ENCODE measurements at places on chromosomes 5 and 9.
A peak's percentile ranks its signal among the peaks of the same experiment; 100 is the strongest.

- H3K4me3 ChIP-seq = no peak overlapping the region
- H3K4me1 ChIP-seq = no peaks in the 10 kb centered on the region
- H3K27ac ChIP-seq = no peak overlapping the region
- peaks cover 6% of the 10 kb centered on the region for H3K27me3 ChIP-seq
- H3K36me3 ChIP-seq = peaks cover 4% of the 10 kb centered on the region
- no peak for DNase-seq
Measured at GRCh38 chr9:20670395-20670794, 13.7 kb upstream of the FOCAD start.

DNA sequence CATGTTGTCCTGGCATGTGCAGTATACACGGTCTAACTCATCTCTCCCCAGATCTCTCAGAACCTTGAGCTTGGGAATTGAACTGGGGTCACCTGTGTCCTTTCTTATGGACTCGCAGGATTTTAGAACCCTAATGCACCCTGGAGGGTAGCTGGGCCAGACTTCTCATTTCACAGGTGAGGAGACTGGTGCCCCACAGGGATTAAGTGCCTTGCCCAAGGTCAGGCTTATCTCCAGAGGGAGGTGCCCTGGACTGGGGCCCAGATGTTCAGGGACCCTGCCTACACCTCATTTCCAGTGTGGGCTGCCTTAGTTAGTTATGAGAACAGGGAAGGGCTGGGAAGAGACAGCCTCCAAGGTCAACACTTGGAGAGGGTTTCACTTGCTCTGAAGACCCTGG lies 4.0 kb upstream of the NUP214 start:
- no peak overlapping the region for H3K27ac ChIP-seq
- peaks cover 14% of the 10 kb centered on the region for H3K4me1 ChIP-seq
- H3K36me3 ChIP-seq = no peaks in the 10 kb centered on the region
- peaks cover 3% of the 10 kb centered on the region for H3K27me3 ChIP-seq
- no peak for DNase-seq

DNA sequence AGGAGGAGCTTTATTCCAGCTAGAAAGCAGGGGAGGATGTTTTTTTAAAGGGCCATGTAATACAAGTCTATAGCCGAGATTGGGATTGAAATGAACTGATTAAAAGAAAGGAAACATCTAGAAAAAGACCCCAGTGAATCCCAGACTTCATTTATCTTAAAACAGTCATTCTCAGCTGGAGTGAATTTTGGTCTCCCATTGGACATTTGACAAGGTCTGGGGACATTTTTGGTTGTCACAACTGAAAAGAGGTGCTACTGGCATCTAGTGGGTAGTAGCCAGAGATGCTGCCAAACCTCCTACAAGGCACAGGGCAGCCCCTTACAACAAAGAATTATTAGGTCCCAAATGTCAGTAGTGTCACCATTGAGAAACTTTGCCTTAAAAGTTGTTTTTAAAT lies 16.3 kb upstream of the SPINK4 start:
- H3K36me3 ChIP-seq = no peaks in the 10 kb centered on the region
- no peaks in the 10 kb centered on the region for H3K27me3 ChIP-seq
- no peak for DNase-seq
- peaks cover 38% of the 10 kb centered on the region for H3K4me1 ChIP-seq

- no peak for DNase-seq
- H3K27me3 ChIP-seq = no peaks in the 10 kb centered on the region
- peak overlapping the region; percentile 88 for H3K27ac ChIP-seq
- peaks cover 84% of the 10 kb centered on the region for H3K4me1 ChIP-seq
Measured at GRCh38 chr9:120904978-120905301, 21.7 kb downstream of the TRAF1 start.

DNA sequence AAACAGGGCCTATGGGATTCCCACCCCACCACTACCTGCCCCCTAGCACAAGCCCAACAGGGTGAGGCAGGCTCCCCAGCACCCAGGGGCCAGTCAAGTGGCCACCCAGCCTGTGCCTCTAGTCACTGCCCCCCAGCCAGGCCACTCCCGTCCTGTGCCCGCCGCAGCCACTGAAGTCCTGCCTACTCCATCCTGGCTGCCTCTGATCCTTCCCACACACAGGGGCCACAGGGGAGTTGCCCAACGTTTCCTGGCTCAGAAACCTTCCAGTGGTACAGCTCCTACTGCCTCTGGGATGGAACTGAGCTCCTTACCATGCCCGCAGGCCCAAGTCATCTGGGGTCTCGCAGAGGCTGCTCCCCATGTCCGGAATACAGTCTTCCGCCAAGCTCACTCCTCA lies 70.2 kb upstream of the STXBP1 start:
- DNase-seq = no peak
- H3K4me3 ChIP-seq = no peak overlapping the region
- peaks cover 2% of the 10 kb centered on the region for H3K27me3 ChIP-seq
- peaks cover 3% of the 10 kb centered on the region for H3K36me3 ChIP-seq
- no peak overlapping the region for H3K27ac ChIP-seq

DNA sequence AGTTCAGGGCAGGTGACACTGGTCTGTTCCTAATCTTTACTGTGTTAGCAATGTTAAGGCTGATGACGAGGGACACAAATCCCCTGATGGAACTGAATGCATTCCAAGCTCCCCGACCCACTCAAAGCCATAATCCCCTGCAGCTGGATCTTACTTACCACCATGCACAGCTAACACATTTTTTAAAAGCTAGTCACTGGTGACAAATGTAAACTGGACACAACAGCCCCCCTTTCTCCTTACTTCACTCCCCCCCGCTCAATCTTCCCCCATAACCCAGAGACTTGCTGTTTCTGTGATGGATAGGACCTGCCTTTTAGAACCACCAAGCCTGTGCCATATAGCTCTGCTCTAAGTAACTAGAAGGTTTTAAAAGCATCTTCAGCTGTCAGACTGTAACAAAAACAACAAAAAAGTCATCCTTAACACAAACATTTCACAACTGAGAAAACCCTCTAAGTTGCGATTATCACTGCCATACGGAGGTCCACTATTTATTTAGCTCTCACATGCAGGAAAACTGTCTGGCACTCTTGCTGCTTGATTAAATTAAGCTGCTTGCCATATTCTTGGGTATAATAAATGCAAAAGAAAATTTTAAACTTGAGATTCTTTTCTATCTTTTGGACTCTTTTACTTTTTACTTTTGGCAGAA lies 44.4 kb downstream of the BNC2 start:
- no peak for DNase-seq
- peaks cover 3% of the 10 kb centered on the region for H3K27me3 ChIP-seq
- H3K27ac ChIP-seq = no peak overlapping the region
- no peaks in the 10 kb centered on the region for H3K36me3 ChIP-seq
- H3K4me3 ChIP-seq = no peak overlapping the region
- H3K4me1 ChIP-seq = no peaks in the 10 kb centered on the region

GRCh38 chr9:122393284-122393983 lies 22.6 kb downstream of the PTGS1 start:
- H3K4me3 ChIP-seq = no peak overlapping the region
- H3K27me3 ChIP-seq = peaks cover 18% of the 10 kb centered on the region
- no peaks in the 10 kb centered on the region for H3K4me1 ChIP-seq
- H3K36me3 ChIP-seq = no peaks in the 10 kb centered on the region

All from activated T-helper 1 cell treated with anti-CD3 and anti-CD28 coated beads, Interleukin-12 subunit alpha, Interleukin-12 subunit beta, Interleukin-2, Interleukin-4 antibody, amounts not matched to agents 30 ng/mL and 10 ng/mL and 1 ng/mL, durations not matched to agents 14 hours and 24 hours and 36 hours (primary cell).